ENCODE measurements at places on chromosomes 4 and X.

DNA sequence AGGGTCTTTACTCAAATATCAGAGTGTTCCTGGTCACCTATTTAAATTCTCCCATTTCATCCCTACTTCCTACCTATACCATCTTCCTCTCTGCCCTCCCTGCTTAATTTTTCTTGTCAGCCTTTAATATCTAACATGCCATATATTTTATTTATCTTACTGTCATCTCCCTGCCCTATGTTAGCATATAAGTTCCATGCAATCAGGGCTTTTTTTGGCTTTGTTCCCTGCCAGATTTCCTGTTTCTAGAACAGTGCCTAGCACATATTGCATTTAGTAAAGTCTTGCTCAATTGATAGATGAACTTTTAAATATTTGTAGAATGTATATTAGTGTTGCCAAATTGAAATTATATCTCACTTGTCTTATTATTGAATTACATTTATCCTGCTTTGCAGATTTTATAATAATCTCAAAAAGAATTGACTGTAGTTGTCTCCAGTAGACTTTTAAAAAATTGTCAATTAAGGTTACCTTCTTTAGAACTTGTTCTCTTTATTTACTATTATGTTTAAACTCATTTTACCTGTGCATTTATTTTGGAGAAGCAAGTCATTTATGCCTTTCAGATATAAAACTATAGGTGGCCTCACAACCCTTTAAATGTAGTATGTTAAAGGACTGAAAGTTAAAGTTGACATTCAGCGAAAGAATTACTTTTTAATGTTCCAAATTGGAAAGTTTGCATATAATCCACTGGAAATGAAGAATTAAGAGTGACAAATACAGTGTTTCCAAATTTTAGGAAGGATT is 108.2 kb upstream of the BMPR1B start:
- no peak for DNase-seq

DNA sequence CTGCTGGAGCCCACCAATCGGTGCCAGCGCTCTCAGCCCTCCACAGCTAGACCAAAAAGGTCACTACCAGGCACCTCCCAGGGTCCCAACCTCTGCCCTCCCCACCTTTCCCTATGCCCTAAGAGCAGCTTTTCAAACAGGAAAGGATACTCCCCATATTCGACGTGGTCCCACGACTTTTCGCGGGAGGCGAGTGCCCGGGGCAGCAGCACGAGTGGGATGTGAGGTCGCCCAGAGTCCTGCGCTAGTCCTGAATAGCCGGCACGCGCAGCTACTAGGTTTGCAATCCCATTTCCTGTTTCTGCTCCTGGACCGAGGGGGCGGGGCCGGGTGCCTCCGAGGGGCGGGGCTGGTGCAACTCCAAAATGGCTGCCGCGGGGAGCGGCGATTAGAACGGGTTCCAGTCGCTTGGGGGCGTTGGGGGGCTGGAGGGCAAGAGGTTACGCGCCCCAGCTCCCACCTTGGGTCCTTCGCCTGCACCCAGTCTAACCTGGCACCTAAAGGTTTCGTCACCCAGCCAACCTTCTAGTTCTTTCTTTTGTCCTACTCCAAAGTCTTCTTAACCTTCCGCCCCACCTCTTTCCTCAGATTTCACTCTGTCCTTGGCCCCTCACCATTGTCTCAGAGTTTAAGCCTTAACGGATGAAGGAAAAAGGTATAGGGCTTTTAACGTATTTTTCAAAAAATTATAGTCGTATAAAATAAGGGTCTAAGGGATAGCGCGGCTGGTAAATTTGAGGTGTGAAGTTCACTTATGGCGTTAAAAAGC is 85.0 kb upstream of the TENT5D start:
- no peak for DNase-seq

DNA sequence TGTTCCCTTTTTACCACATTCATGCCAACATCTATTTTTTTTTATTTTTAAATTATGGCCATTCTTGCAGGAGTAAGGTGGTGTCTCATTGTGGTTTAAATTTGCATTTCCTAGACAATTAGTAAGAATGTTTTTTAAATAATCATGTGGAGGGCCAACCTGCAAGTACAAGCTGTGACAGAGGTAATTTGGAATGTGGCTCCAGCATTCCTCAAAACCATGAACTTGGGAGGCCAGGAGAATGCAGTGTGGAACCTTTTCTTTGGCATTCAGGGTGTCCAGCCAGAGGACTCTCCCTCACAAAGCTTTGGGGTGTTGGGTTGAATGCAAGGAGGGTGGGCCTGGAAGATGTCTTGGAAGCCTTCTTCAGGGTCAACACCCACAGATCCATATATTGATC is 7.3 kb upstream of the TMEM185A start:
- no peak for DNase-seq

DNA sequence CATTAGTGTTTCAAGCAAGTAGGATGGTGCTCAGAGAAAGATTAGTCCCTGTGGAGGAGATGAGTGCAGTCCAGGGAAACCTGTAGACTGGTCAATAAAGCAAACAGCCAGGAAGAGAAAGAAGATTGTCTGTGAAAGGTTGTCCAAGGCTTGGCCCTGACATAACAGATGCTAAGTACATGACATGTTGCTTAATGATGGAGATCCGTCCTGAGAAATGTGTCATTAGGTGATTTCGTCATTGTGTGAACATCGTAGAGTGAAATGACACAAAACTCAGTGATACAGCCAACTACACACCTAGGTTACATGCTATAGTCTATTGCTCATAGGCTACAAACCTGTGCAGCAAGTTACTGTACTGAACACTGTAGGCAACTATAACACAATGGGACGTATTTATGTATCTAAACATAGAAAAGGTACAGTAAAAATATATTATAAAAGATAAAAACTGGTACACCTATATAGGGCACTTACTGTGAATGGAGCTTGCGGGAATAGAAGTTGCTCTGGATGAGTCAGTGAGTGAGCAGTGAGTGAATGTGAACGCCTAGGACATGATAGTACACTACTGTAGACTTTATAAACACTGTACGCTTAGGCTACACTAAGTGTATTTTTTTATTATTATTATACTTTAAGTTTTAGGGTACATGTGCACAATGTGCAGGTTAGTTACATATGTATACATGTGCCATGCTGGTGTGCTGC is 9.0 kb upstream of the PRSS48 start:
- DNase-seq, result no peak

GRCh38 chr4:108926061-108926460 is 163.2 kb upstream of the ETNPPL start:
- DNase-seq, result no peak

GRCh38 chrX:106692425-106693065 is 34.0 kb upstream of the RNF128 start:
- no peak for DNase-seq

DNA sequence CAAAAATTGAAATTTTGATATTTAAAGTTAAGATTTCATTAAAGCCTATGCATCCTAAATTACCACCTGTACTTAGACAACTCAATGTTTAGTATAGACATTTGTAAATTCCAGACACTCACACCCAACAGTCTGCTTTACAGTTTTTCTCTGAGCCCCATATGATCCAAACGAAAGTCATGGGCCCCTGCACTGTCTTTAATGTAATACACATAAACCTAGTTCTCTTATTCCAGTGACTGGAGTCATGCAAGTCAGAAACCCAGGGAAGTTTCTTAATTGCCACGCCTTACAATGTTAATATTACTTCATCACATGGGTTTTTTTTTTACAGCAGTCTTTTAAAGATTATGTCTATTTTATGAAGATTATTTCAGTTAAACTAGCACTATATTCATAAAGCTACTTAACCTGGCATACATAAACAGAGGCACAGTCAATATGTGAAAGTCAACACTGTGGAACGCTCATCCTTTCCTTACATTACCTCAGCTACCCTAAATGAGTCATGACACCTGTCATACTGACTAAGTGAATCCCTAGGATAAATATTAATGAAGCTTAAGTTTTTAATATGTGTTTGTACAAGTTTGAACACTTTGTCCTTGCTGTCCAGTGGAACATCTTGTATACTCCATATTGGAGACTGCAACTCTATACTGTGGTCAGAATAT is 67.7 kb upstream of the H2AZ1 start:
- DNase-seq, result no peak

DNA sequence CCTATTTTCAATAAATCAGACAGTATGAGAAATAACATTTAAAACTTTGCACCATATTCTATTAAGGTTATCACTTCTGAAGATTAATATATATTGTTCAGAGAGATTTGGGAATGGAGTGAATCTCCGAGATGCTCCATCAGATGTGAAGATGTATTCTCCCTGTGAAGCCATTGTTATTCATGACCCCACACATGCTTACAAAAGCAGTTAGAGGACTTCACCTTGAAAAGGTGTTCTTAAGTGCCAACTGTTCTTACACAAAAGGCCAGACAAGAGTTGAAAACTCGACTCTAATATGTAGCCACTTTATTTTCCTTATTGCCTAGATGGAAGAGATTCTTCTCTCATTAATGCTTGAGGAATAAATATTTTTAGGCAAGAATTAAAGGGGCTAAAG is 54.3 kb upstream of the NEIL3 start:
- DNase-seq, result no peak

DNA sequence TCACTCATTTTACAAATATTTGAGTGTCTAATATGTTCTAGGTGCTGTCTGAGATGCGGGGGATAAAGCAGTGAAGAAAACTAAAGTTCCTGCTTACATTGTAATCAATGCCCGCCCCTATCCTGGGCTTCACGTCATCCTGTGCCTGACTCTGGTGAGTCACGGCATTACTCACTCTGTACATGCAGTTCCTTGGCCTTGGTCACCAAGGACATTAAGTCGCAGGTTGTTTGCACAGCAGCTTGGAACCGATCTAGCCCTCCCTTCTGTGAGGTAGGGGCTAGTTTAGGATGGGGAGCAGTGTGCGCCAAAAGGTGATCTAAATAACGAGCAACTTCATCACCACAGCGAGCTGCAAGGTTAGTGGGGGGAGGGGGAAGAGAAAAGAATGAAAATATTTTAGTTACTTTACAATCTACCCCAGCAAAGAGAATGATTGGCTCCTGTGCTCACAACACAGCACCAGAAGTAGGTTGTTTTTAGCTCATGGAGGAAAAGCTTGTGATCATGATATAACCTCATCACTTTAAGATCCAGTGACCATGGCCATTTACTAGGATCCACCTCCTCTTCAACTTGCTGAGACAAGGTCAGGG is 48.0 kb upstream of the HDAC8 start:
- DNase-seq, result no peak

DNA sequence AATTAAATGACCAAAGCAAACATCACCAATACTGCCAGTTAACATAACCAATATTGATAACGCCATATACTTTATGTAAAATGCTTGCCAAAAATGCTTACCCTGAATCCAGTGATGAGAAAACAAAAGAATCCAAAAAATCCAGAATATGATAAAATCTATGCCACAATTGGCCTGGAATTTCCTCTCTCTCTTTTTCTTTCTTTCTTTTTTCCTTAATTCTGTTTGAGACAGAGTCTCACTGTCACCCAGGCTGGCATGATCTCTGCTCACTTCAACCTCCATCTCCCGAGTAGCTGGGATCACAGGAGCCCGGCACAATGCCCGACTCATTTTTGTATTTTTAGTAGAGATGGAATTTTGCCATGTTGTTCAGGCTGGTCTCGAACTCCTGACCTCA is 9.8 kb upstream of the SLC7A11 start:
- no peak for DNase-seq

DNA sequence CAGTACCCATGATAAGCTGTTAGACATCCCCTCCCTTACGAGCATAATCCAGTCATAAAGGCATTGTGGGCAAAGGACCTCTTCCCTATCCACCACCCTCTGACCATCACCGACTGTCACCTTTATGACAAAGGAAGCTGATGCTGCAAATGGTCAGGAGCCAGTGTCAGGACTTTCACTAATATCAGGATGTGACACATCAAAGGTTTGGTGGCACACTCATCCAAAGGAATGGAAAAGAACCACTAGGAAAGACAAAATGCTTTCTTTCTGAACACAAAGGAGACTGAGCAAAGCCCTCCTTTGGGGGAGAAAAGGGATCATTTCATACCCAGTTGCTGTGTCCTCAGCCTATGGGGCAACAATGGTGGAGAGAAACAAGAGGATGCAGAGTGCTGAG is 66.9 kb upstream of the PROM1 start:
- DNase-seq, result no peak

DNA sequence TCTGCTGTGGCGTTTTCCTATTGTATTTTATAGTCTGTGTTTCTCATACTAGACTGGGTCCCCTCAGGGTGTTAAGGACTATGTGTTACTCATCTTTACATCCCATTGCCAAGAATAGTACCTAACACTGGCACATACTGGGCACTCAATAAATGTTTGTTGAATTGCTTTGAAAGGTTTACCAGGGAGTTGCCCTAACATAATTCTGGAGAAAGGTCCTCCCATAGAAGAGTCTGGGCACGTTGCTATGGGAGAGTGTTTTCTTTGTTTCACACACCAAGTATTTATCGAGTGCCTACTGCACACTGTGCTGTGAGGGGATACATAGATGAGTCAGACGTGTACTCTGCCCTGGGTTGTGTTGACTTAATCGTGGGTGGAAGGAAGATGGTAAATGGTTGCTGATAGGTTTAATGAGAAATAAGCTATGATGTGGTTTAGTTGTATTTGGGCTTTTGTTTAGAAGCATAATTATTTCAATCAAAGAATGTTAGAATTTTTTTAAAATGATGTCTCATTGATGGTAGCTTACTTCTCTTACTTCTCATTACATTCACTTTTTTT is 42.9 kb downstream of the AFF1 start:
- no peak for DNase-seq

GRCh38 chr4:112515198-112516065 is 548 bp downstream of the NEUROG2 start:
- DNase-seq, result peak; percentile 77

- DNase-seq, result peak; percentile 79
These were observed 59.5 kb upstream of the KDR start for GRCh38 chr4:55184600-55185523.

DNA sequence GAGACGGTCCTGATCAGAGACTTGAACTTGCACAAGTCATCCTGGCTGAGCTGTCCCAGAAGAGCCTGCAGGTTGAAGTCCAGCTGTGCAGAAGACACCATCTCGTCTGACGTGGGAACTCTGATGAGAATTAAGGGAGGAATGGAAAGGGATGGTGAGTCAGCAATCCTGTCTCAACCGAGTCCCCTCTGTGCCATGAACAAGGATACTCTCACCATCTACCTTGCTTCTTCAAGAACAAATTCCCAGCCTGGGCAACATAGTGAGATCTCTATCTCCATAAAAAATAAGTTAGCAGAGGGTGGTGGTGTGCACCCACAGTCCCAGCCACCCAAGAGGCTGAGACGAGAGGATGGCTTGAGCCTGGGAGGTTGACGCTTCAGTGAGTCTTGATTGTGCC is at the start of gene NLRP2B:
TSS of gene NLRP2B (minus strand) at position 101 of the 400 bp plus-strand sequence.
- DNase-seq, result no peak

DNA sequence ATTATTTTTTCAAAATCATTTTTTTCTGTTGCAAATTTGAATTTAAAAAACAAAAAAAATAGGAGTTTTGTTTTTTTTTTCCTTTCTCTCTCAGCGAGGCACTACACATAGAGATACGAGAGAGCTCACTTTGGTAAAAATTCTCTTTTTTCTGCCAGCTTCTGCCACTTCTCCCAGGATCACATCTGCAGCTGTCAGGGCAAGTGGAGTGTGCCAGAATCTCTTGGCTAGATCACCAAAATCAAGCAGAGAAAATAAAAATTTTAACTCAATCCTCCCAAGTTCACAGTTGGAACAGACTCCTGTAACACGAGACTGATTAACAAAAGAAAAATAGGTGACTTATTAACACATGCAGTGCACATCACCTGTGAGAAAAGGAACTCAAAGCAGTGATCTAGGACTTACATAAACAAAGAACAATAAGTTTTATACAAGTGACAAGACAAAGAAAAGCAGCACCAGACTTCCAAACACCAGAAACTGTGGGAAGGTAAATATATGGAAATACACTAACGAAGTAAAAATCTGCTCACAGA is 213.2 kb upstream of the ZFP42 start:
- DNase-seq, result no peak
